Activated CD4-positive, alpha-beta T cell treated with anti-CD3 and anti-CD28 coated beads, Interleukin-10, Interleukin-2, amounts not matched to agents 100 ng/mL and 50 ng/mL, durations not matched to agents 16 hours and 8 hours (primary cell): ENCODE measurements at places on chromosomes 4 and X.

DNA sequence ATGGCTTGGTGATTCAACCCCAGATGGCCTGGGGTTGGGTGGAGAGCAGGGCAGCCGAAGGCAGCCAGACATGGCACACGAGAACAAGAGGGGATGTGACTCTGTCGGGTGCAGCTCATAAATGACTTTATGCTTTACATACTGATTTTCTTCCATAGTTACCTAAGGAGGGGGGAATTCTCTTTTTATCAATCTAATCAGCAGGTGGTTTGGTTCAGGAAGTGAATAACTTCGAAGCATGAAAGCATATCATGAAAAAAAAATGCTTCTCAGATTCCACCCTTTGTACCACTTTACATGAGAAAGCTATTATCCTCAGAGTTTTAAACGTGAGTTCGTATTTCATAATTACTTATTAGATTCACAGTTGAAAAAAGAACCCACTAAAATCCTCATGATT is 908.9 kb upstream of the LCORL start:
- no peak for DNase-seq

GRCh38 chr4:70714079-70714887 is 7.5 kb upstream of the RUFY3 start:
- no peak for DNase-seq

GRCh38 chrX:134013092-134013497 is 27.7 kb upstream of the GPC3 start:
- peak; percentile 61 for DNase-seq

DNA sequence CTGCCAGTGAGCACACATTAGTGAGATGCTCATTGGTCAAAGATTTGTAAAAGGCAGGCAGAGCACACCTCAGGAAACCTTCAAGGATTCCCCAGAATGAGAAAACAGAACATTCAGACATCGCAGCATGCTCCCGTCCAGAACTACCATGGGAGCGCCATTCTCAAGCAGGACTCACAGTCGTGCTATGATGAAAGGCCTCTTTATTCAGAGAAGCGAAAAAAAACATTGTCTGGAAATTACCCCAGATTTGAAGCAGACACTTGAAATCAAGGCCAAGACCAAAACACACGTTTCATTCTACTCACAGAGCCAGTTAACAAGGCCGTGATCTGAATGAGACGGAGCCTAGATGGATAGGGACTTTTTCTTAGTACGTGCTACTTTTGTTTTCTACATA is 961.8 kb upstream of the TENM3 start:
- DNase-seq: no peak

DNA sequence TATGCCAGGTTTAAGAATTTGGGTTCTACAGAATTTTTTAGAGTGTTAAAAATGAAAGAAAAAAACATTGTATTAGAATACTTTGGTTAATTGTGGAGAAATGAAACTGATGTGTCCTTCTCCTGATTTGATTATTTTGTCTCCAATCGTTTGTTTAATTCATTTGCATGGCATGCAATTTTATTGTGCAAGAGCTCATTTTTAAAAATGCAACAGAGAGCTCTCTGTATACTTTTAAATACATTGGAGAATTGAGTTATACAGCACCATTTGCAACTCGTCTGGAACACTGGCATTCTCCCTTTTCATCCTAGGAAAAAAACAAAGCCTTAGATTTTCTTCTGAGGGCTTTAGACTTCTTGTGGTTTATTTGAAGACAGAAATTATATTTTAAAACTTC is 689 bp downstream of the EXOC1L start:
- DNase-seq: no peak

DNA sequence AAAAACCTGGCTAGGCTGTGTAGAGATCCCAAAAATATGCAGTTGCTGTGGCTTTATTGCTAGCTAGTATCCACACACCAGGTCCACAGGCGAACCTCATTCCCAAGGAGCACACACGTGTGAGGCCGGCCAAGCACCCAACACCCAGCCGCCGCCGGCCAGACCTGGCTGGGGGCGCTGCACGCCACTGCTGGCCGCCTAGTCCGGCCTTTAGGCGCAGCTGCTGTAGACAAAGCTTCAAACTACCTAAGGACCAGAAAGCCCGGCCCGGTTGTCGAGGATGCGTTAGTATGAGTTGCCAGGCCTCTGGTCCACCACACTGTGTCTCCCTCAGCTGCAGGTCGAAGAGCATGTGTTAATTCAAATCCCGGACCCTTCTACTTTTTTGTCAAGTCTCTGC is 3.1 kb downstream of the POU3F4 start:
- DNase-seq: no peak

DNA sequence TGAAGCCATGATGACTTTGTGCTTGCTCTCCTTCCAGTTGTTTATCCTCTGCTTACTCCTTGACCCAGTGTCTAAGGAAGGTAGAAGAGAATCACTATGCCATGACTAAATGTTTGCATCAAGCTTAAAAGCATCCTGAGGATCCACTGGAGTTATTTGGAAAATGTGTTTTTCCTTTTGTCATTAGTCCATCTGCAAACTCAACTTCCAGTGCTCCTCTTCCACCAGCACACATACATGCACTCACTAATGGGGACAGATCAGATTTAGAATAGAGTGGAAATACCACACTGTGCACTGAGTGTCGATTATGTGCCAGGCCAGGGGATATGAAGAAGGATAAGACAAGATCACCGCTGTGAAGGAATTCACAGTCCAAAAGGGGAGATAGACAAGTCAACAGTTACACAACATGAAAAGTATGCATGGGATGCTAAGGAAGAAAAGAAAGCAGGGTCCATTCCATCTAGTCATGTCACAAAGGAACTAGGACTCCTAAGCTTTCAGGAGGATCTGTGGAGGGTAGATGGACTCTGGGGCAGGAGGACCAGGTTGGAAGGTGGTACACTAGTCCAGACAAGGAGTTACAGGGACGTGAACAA is 1.9 kb downstream of the OCIAD2 start:
- DNase-seq: no peak

- DNase-seq: no peak
Observed at GRCh38 chrX:11733614-11734013, 24.4 kb upstream of the MSL3 start.

- no peak for DNase-seq
Observed at GRCh38 chr4:94364527-94364926, 21.9 kb upstream of the HPGDS start.

- no peak for DNase-seq
Observed at GRCh38 chrX:97628807-97629596, 745.3 kb downstream of the RPA4 start.

DNA sequence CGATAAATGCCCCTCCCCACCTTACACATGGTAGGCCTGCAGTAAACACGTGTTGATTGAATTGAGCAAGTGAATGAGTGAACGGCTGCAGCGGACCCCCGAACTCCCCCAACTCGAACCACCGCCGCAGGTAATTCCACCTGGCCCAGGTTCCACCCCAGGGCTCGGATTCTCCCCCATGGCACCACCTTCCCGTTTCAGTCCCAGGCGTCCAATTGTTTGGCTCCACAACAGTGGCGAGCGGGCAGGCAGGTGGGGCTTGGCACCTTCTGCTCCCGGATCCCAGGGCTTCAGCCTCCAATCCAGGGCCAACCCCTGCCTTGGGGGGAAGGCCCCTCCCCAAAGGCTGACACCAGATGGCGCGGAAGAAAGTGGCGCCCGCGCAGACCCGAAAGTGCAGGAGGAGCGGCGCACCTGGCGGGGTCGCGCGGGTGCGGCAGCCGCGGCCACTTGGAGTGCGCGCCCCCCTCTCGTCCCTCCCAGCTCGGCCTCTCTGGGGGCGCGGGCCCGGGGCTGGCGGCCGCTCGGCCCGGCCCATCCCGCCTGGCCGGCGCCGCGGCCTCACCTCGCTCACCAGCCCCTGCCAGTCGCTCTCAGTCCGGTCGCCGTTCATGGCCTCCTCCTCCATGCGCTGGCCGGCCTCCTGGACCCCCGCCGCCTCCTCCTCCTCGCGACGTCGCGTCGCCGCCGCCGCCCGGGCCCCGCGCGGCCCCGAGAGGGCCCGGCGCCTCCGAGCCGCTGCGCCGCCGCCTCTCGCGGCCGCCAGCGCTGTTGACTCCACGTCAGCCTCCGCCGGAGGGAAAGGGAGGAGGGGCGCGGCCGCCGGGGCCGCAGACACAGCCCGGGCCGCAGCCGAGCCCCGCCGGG is at the start of gene CCDC149:
TSS of gene CCDC149 (minus strand) at position 791 of the 867 bp plus-strand sequence. CDS start at position 613, 178 bp downstream.
- no peak for DNase-seq

DNA sequence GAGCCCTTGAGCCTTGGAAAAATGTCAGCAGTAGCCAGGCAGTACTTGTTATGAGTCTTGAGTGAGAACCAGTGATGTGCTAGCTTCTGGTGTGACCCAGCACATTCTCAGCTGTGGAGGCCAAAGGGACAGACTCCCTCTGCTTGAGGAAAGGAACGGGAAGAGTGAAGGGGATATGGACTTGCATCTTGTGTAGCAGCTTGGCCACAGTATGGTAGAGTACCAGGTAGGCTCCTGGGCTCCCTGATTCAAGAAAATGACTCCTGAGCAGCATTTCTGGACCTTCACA is 1601.9 kb upstream of the ADGRL3 start:
- DNase-seq: no peak

DNA sequence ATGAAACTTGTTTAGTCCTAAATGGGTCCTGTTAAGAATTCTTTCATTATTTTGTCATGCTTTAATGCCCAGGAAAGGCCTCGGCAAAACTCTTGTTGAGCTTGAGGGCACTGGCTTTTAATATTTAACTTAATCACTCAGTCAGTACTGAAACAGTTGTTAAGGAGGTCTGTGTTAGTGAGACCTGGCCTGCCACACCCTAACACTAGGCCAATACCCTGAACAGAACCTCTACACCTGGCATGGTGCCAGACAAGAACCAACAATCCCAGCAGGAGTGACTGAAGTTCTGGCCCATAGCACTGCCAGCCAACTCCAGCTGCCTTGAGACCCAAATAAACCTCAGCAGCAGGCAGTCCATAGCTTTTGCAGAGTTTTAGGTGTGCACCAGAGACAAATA is 85.7 kb upstream of the ITM2A start:
- no peak for DNase-seq

- no peak for DNase-seq
Observed at GRCh38 chr4:122873821-122874593, 47.4 kb downstream of the FGF2 start.

DNA sequence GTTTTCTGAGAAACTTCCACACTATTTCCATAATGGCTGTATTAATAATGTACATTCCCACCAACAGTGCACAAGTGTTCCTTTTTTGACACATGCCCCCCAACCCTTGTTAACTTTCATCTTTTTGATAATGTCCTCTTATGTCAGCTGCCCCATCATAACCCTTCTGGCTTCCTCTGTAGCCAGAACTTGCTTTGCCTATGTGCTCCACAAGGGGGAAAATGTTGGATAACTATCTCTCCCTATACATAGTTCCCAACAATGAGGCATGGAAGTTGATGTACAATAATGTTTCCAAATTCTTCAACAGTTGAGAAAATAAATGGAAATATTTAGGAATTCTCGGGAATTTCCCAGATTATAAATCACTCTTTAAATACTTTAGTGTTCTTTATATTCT is 142.9 kb downstream of the ASB9 start:
- no peak for DNase-seq

DNA sequence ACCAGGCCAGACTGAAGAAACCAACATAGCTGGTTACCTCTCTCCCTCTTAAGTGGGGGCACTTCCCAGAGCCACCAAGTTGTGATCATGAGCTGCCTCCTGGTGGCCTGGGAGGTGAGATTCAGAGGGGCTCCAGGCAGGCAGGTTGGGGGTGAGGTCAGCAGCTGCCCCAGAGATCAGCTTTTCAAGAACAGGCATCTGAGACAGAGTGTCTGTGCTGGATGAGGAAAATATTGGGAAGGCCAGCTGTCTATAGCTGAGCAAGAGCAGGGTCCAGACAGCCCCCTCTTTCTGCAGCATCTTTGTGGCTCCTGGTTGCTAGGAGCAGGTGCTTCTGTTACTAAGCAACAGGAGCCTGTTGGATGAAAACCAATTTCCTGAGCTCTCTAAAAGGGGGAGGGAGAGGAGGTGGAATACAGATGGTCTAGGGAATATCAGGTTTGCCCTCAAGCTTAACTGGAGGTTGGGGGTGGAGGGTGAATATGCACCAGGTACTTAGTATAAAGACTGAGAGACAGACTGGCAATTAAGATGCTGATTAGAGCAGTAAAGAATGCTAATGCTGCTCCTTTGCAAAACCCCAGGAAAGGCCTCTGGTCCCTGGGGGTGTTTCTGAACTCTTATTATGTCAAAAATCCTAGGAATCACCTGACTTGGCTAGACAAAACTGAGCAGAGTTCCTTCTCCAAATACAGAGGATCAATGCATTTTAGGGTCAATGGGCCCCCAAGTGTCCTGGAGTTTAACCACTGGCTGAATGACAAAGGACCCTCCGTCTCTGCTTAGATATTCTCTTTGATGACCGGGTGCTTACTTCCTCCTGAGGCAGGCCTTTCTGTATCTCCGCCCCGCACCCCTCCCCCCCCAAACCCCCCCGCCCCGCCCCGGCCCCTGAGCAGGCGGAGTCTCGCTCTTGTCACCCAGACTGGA is 21.4 kb downstream of the ZCCHC13 start:
- no peak for DNase-seq
